Pancreas (tissue), 10 donors: ENCODE measurements at places on chromosomes 12 and 14. TPM values are rescaled to one million over a fixed set of nuclear protein-coding genes. Genes with fewer than 3 reads are reported as not detected.

COQ6 gene
- polyA plus RNA-seq, result 19.8 TPM

DAAM1 gene
- polyA plus RNA-seq, result 11.0 TPM

FOXG1 gene
- not detected for polyA plus RNA-seq

DNA sequence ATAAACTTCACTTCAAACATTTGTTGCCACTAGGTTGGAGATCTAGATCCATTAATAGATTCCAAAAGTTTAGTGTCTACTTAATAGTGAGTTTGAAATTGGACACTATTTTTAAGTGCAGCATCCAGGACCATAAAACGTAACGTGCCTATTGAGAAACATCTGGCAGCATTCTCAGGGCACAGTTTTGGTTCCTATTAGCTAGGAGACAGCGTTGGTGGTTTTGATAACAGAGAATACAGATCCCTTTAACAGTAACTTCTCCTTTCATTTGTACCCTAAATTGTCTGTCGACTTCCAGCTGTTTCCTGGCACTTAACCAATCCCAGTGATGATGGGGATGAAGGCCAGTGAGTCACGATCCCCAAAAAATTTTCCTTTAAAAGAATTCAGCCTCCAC, 25.8 kb downstream of the KCNK10 start:
- no peak for DNase-seq

DNA sequence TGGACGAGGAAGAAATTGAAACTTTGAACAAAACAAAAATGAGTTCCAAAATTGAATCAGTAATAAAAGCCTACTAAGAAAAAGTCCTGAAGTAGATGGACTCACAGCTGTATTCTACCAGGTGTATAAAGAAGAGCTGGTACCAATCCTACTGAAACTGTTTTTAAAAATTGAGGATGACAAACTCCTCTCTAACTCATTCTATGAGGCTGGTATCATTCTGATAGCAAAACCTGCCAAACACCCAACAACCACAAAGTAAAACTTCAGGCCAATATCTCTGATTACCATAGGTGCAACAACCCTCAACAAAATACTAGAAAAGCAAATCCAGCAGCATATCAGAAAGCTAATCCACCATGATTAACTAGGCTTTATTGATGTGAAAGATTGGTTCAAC, 33.9 kb upstream of the LDHB start:
- DNase-seq, result no peak

DNA sequence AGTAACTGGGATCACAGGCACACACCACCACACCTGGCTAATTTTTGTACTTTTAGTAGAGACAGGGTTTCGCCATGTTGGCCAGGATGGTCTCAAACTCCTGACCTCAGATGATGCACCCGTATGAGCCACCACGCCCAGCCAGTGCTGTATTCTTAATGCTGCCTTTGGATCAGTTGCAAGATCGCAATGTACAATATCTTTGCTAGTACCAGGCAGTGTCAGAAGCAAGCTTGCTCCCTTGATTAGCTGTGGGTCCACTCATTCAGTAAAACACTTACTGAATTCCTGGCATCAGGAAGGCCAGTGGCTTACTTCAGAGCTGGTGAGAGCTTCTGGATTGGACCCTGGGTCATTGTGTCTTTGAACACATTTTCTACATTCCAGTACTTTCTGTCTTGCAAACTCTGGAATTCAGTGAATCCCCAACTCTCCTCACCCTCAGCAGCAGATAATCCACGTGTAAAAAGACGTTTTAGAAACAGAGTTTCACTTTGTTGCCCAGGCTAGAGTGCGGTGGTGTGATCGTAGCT, 1183.7 kb downstream of the AACS start:
- DNase-seq, result no peak
